ENCODE measurements at places on chromosomes 5 and 9.

DNA sequence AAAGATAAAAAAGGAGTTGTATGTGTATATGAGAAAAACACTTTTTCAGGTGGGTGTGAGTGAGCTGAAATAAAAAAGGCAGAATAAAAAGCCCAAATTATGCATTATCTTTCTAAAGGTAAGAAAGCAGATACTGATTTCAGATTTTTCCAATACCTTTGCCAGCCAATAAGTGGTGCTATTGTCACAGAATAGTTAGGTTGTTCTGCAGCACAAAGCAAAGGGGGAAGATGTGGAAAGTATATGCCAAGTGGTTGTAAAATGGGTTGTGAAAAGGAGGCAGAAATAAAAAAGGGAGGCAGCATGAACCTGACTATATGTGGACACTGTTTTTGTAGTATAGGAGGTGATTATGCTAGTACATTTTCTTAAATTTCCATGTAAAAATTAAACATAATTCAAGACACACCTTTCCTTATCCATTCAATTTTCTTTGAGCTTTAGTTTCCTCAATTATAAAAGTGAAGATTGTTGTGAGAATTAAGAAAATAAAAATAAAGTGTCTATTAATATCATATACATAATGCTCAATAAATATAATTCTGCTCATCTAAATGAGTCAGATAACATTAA is 106.7 kb downstream of the SMIM15 start:
- peak; percentile 75 for DNase-seq

- no peak for DNase-seq
These were observed 74.6 kb downstream of the CFAP95 start for GRCh38 chr9:69895185-69895584.

DNA sequence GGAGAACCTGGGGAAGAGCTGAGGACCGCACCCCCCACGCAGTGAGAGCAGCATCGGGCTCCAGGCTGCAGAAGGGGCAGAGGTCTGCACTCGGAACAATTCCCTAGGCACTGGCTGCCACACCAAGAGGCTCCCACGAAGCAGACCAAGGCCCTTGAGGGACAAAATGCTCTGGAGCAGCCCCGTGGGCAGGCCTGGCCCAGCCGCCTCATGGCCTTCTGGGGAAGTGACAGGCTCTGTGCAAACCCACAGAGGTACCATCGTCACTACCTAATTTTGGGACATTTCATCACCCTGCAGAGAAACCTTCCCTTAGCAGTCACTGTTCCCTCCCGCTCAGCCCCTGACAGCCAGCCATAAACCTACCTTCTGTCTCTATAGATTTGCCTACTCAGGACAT is 15.9 kb downstream of the FBXW5 start:
- no peak for DNase-seq

- no peak for DNase-seq
These were observed 78.1 kb downstream of the DENND1A start for GRCh38 chr9:123851851-123852250.

- DNase-seq = no peak
These were observed 116.4 kb downstream of the APBA1 start for GRCh38 chr9:69555802-69556201.

DNA sequence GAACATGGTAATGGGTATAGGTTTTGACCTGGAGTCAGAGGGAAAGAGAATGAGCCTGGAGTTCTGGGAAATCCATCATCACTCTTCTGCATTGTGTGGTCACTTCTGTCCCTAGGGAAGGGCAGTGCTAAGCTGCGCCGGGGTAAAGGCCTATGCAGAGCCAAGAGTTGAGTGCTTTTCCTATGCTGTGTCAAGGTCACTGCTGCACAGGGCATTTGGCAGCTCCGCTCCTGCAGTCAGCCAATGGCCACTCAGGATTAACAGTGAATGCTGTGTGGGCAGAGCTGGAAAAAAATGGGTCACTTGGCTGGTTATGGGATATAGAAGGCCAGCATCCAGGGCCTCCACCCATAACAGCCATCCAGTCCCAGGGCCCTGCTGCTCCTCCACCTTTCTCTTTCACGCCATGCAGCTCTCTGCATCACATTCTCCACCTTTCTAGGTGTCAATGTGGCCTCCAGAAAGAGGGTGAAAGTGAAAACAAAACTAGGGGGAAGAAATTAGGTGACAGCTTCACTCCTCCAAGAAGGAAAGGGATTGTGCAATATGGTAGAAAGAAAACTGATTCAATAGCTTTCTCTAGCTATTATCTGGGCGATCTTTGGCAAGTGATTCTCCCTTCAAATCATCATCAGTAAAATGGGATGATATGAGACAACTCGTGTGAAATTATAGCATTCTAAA is 279.3 kb upstream of the ANKRD55 start:
- DNase-seq = no peak

- DNase-seq = no peak
These were observed 80.9 kb upstream of the CPEB4 start for GRCh38 chr5:173807181-173807655.

- no peak for DNase-seq
These were observed 1933.2 kb upstream of the WWC1 start for GRCh38 chr5:166358127-166358830.

All from hematopoietic multipotent progenitor cell treated with erythropoietin and hydrocortisone succinate and interleukin-3 and kit ligand, for 6 days (in vitro differentiated cells).